Tongue (tissue), 3 donors: ENCODE measurements at places on chromosomes 6 and 20. TPM values are rescaled to one million over a fixed set of nuclear protein-coding genes. Genes with fewer than 3 reads are reported as not detected.

DNA sequence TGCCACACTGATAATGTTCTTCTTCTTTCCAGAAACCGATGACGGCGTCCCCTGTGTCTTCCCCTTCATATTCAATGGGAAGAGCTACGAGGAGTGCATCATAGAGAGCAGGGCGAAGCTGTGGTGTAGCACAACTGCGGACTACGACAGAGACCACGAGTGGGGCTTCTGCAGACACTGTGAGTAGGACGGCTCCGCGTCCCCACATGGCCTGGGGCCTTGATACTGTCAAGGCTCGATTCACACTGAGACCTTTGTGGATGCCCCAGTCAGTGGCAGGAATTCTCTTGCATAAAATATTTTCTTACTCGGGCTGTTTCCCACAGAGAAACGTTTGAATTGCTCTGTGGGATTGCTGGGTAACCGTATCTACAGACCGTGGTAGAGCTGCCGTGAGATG lies 41.5 kb upstream of the SLC22A1 start:
- no peak for DNase-seq

KIAA0408 gene
- total RNA-seq = 33.1 TPM

DNA sequence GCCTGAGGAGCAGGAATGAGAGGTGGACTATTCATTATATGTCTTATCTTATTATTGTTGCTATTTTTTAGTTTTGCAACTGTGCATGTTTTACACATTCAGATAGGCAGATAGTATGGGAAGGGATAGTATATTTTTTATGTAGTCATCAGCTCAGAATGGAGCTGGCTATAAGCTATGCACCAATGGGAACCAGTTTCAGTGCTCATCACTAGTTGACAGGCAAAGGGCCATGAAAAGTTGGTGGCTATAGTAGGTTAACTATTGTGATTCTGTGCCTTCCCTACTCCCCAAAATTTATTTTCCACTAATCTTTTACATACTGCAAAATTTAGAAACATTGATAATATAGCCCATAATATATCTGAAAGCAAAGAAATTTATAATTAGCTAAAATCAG lies 5.3 kb upstream of the UBD start:
- no peak for DNase-seq

- DNase-seq = no peak
Measured at GRCh38 chr6:124738482-124738881, 223.8 kb upstream of the RNF217 start.

DNA sequence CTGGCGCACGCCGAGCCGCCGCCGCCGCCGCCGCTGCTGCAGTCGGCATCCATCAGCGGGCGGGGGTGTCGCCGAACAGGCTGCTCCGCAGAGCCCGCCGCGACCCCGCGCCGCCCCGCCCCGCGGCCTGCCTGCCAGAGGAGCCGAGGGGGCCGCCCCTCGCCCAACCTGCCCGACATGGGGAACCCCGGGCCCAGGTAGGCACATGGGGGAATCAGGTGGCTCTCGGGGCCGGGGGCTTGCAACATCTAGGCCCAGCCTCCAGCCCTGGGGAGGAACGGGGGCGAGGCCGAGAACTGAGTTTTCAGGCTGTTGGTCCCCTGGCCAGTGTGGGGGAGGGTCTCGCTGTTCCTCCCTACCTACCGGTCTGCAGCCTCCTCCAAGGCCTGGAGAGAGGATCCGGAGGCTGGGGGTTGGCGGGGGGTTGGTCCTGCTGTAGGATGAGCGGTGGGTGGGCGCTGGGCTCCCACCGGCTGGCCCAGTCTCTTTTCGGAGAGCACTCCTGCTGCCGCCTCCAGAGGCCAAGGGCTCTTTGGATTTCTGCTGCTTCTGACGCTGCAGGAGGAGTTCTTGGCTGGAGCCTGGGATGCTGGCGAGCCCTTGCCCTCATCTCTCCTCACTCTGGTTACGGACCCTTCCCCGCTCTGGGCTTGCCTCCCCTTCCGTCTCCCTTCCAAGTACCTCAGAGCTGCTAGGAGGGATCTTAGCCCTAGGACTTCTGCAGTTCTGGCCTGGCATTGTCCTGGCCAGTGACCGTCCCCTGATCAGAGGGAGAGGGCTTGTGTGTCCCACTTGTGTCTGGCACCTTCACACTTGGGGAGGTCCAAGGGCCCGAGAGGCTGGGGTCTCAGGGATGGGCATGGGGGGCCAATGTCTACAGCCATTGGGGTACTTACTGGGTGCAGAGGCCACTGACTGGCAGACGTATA lies at the start of gene EPB41L1:
Gene EPB41L1, plus strand, starts transcription at position 41 of the 929 bp plus-strand sequence. CDS start 19,038 bp downstream, outside the sequence.
- peak; percentile 45 for DNase-seq

DLK2 gene
- 5.2 TPM for total RNA-seq

SALL4 gene
- total RNA-seq = 0.41 TPM

FOXA2 gene
- 1.1 TPM for total RNA-seq

- no peak for DNase-seq
Measured at GRCh38 chr6:137819740-137820139, 47.3 kb upstream of the TNFAIP3 start.

DNA sequence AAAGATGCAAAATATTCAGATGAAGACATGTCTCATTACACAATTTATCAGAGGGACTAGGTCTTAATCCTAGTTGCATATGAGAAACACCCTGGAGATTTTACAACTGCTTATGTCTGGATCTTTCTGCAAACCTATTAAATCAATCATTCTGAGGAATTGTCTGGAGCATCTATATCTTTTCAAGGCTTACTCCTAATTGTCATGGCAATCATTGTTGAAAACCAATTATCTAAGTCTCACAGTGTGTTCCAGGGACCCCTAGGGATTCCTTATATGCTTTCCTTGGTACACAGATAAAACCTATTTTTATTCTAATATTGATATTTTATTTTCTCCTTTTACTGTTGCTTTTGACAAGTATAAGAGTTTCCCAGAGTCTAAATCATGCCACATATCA lies 696.9 kb upstream of the EYS start:
- no peak for DNase-seq

- DNase-seq = no peak
Measured at GRCh38 chr6:111701146-111701545, 95.5 kb upstream of the TRAF3IP2 start.

IL17F gene
- total RNA-seq = not detected

- DNase-seq = no peak
Measured at GRCh38 chr6:106183430-106183829, 97.3 kb downstream of the PRDM1 start.

GRCh38 chr20:46752728-46753127 lies 43.3 kb downstream of the SLC2A10 start:
- peak; percentile 85 for DNase-seq

OPN5 gene
- not detected for total RNA-seq

DNA sequence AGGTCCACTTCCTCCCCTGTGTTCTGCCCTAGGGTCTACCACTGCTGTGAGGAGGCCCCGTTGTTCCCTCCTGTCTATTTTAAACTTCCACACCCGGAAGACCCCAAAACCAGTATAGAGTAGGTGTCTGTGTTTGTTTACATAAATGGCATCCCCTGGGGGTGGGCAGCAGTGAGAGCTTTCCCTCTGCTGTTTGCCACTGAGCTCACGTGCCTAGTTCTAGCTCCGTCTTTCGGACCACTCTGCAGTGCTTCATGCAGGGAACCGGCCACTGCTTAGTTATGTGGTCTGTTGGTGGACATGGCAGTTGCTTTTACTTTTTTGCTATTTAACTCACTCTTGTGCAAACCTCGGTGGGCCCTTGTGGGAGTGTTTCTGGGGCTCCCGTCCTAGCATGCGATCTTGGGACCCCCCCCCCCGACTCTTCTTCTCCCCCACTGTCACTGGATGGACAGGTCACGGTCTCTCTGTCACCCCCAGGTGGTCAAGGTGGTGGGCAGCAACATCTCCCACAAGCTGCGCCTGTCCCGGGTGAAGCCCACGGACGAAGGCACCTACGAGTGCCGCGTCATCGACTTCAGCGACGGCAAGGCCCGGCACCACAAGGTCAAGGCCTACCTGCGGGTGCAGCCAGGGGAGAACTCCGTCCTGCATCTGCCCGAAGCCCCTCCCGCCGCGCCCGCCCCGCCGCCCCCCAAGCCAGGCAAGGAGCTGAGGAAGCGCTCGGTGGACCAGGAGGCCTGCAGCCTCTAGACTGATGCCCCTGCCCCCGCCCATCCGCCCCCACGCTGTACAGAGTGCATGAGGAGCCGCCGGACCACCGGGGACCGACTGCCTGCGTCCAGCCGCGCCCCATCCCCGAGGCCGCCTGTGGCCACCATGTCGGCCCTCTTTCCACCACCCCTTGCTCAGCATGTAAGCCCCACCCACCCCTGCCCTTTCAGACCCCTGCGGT lies 40.9 kb downstream of the VSTM2L start:
- no peak for DNase-seq

GRCh38 chr6:74891349-74891831 lies 314.5 kb downstream of the COL12A1 start:
- DNase-seq = peak; percentile 72

- peak; percentile 19 for DNase-seq
Measured at GRCh38 chr6:46983007-46983411, 59.1 kb downstream of the ADGRF1 start.

AIF1 gene
- total RNA-seq = 10.9 TPM
